ENCODE measurements at places on chromosomes 6 and 20.

DNA sequence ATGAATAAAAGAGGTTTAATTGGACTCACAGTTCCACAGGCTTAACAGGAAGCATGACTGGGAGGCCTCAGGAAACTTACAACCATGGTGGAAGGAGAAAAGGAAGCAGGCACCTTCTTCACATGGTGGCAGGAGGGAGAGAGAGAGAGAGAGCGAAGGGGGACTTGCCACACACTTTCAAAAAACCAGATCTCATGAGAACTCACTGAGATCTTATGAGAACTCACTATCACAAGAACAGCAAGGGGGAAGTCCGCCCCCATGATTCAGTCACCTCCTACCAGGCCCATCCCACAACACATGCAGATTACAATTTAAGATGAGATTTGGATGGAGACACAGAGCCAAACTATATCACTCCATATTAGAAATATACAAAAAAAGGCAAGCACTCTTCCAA is 6.1 kb upstream of the SIRPD start:
- DNase-seq: no peak

DNA sequence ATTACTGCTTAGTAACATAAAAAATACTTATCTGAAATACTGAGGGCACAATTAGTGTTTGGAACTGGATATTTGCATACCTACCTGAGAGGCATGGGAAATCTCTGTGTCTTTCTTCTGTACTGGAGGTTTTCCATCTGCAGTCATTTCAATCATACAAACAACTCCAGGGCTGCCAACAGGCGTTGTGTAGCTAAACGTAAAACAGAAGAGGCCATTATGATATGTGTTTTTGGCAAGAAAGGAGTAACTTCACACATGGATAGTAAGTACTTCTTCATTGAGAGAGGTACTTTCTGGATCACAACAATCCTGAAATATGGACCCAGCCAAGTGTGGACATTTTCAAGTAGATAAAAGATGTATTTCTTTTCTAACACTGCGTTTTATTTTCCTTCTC is 363.4 kb downstream of the PHF3 start:
- DNase-seq: no peak

DNA sequence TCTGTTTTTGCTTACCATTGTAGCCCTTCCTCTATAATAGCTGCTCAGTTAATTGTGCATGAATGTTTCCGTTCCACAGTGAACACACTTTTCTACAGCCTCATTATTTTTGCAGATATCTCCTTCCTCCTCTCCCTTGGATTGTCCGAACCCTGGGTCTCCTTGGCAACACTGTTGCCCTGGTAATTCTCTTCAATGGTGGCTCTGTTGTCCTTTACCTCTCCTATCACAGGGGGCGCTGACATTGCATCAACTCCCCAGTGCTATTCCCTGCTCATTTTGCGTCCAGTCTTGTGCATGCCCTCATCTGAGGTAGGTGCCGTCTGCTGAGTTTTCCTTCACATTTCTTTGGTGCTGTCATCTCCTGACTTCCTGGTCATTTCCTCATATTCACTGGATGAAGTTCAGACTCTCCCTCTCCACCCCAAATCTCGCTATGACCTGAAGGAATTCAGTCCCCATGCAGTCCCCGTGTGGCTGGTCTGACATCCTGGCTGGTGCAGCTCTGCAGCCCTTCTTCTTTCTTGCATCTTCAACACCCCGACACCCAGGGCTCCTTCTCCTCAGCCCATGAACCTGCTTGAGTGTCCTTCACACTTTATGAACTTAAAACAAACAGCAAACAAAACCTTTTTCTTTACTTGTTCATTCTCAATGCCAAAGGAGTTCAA is 21.1 kb downstream of the PHACTR2 start:
- DNase-seq: no peak

DNA sequence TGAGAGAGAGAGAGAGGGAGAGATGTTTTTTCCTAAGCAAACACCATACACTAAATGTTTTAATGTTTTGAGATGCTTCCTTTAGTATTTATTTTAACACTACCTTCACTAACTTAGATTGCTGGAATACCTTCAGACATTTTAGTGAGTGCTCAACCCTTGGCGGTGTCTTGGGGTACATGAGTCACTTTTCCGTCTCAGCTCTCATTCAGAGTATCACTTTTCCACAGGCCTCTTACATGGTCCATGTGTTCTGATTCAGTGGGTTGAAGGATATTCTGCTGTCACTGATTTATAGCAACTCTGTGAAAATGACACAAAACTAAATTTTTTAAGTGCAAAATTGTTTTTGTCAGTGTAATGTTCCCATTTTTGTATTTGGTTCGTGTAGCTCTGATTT is 217.9 kb downstream of the CLVS2 start:
- DNase-seq: no peak

- DNase-seq: no peak
These were observed 253.4 kb upstream of the KCNG1 start for GRCh38 chr20:51276296-51276695.

DNA sequence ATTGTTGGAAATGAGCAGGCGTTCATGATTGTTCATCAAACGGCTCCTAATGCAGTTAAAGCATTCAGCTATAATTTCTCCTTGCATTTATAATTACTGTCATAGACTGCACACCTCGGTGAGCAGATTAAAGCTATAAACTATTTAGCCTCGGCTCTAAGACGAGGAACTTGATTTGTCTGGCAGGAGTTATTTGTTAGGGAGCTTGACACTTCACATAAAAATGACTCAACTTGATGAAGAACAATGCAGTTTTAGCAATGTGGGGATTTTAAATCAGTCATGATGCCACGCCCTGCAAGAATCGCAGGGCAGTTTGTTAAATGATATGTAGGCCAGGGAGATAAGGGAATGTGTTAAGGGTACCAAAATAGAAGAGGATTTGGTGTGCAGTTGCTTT is 290.2 kb downstream of the TSHZ2 start:
- no peak for DNase-seq

GRCh38 chr6:131791476-131791875 is 16.3 kb upstream of the ENPP1 start:
- DNase-seq: no peak

DNA sequence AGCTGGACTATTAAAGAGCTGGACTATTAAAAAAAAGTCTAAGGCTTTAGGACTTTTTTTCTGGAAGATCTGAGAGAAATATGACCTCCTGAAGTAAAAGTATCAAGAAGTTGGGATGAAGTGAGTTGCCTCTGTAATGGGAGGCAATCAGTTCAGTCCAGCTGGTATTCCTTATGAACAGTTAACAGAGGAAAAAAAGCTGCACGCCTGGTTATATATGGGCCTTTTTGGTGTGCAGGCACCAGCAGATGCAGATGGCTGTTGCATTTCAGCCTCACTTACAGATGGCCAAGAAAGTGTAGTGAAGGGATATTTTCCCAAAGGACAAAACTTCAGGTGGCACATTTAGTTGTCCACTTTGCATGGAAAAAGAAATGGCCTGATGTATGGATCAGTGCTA is 70.3 kb upstream of the ELOVL5 start:
- no peak for DNase-seq

DNA sequence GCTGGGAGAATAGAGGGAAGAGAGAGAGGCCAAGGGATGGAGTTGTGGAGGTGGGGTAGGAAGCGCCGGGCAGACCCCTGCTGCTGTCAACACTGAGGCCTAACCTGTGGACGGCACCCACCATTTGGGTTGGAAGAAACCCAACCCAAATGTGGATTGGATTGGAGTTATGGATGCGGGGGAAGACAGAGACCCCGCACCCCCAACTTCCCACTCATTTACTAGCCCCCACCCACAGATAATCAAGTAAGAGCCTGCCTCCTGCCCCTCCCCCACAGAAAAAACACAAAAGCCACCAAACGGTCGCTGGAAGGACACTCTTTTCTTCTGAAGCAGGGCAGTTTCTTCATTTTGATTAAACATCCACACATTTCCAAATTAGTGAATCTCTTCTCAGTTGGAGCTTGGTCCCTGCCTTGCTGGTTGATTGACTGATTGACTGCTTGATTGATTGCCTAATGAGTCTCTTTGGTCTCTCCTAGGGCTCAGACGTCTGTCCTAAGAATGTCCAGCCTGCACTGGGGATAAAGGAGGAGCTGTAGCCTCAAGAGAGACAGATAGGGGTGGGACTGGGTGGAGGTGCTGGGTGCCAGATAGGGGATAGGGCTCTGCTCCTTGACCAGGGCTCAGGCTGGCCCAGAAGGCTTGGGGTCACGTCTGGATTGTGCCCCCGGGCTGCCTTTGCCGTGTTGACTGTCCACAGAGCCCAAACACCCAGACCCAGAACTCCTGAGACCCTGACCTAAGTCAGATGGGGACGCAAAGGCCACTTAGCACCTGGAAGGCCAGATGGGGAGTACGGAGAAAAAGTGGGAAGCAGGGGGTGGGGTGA is 74.9 kb upstream of the FOXP4 start:
- no peak for DNase-seq

DNA sequence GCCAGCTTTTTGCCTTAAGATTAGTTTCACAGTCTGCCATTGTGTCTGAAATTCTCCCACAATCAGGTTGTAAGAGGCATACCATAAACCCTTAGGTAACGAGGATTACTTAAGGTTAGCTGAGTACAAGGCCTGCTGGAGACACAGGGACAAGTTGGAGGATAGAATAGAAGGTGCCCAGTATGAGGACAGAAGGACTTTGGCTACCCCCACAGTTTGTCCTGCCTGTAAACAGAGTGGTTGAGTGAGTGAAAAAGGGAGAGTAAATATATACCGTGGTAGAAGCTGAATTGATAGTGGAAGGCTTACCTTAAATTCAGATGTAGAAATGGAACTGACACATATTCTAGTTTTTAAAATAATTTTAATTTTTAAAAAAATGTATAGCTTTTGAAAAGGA is 19.3 kb downstream of the RPRD1B start:
- DNase-seq: no peak

GRCh38 chr6:153960281-153960680 is 78.8 kb upstream of the OPRM1 start:
- no peak for DNase-seq

- DNase-seq: no peak
These were observed 39.2 kb upstream of the RNF8 start for GRCh38 chr6:37314487-37315156.

- no peak for DNase-seq
These were observed 102.3 kb downstream of the IYD start for GRCh38 chr6:150470960-150471665.

- DNase-seq: no peak
These were observed 38.9 kb downstream of the BICRAL start for GRCh38 chr6:42820512-42821340.

DNA sequence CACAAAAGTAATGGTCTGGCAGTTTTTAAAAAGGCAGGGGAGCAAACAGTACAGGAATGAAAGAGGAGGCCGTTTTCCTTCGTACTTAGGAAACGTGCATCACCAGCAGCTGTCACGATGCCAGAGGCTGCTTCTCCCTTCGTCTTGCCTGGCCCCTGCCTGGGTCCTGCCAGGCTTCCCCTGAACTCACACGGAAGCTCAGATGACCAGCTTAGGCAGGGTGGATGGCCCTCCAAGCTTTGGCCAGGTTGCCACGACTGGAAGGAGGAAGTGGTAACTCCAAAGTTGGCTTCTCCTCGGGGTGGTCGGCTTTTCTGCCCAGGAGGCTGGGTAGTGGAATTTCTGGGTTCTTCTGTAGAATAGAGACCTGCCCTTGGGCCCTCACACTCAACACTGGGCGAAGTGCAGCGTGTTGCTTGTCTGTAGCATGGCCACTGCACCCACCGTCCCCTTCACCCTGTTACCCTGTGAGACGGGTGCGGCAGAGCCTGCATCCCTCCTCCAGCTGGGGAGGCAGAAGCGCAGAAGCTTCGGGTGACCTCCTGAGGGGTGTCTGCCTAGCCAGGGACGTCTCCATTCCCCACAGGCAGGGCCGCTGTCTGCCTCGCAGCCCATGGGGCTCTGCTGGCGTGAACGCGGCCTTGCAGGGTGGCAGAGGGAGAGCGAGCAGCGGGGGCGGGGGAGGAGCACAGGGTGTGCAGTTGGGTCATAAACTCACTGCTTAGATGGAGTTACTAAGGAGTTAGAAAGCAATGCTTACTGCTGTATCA is 18.4 kb upstream of the RBM38 start:
- no peak for DNase-seq

- no peak for DNase-seq
These were observed 97.0 kb downstream of the KCNB1 start for GRCh38 chr20:49385465-49385864.

- no peak for DNase-seq
These were observed 22.2 kb upstream of the PNPLA1 start for GRCh38 chr6:36247693-36248092.

GRCh38 chr20:59413326-59413865 is 113.0 kb downstream of the EDN3 start:
- DNase-seq: no peak

DNA sequence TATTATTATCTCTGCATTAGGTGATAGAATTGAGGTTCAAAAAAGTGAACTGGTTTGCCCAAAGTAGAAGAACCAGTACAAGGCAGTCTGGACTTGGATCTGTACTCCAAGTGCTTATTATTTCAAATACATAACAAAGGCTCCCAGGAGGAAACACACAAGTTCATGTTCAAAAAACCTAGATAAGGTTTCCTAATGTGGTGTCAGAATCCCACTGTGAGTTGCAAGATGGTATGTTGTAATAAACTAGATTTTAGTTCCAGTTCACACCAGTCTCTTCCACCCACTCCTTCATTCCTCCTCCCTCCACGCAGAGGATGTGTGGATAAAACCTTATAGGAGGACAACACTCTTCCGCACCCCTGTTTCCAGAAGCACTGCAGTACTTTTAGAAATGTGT is 42.8 kb downstream of the KIAA0319 start:
- DNase-seq: no peak

DNA sequence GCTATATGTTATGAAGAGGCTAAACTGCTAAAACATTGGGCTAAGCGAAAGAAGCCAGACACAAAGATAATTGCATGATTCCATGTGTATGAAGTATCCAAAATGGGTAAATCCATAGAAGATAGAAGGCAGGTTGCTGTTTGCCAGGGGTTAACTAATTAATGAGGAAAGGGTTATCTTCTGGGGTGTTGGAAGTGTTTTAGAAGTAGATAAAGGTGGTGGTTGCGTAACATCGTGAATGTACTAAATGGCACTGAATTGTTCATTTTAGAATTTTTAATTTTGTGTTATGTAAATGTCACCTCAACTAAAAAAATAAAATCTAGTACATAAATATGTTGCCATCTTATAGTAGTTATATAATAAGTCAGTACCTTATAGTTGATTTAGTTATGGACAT is 104.4 kb upstream of the ADGRF4 start:
- DNase-seq: no peak
